ENCODE measurements at places on chromosomes 5 and 9.

DNA sequence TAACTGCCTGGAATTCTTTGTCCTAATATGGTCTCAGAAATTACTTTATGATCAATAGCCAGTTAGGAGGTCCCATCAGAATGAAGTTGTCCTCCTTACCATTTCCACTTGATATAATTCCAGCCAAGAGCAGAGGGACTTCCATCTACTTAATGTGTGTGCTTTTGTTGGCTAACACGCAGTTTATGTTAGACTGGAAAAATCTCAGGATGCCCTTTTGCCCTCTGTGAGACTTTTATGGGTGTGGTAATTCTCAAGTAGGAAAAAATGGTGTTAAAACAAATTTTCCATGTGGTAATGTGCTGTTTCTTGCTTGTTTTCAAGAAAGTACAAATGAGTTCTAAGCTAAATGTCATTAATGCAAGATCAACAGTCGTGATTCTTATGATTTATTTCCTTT is 327.1 kb downstream of the MTRR start:
- no peak for DNase-seq

DNA sequence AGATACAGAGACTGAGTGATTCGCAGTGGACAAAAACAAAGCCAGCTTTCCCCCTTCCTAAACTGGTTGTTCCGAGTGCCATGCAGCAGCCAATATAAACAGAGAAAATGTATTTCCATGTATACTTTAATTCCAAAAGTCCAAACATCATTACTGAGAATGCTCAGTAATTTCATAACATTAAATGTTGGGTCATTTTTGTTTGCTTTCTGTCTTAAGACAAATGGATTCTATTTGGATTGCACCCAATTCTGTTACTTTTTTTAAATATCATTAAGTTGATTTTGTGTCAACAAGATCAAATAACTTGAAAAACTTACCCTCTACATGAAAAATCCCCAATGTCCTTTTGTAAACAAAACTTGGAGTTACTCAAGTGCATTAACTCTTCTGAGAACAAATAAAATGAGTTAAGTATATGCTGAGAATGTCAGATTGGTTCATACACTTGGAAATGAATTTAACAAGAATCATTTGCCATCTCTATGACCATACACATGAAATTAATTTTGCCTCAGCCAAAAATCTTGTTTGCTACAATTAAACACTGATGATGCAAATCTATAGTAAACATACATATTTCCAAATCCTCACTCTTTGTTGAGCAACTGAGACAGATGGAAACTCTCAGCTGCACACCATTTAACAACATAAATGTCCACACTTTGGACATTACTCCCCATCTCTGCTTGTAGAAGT is 19.4 kb downstream of the LURAP1L start:
- no peak for DNase-seq

DNA sequence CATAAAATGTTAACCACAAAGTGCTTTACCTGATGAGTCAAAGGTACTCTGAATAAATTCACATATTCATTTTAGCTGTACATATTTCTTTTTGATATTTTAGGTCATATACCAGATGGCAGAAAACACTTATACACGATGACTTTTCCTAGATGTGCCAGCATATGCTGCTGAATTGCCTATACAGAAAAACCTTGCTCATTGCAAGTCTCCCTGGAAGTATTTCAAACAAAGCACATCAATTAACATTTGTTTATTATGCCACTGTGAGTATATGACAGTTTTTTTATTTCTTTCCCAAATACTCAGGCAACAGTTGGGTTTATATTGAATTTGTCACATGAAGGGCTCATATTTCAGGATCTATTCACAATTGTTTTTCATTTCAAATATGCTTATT is 180.8 kb downstream of the TMEM232 start:
- DNase-seq = no peak

DNA sequence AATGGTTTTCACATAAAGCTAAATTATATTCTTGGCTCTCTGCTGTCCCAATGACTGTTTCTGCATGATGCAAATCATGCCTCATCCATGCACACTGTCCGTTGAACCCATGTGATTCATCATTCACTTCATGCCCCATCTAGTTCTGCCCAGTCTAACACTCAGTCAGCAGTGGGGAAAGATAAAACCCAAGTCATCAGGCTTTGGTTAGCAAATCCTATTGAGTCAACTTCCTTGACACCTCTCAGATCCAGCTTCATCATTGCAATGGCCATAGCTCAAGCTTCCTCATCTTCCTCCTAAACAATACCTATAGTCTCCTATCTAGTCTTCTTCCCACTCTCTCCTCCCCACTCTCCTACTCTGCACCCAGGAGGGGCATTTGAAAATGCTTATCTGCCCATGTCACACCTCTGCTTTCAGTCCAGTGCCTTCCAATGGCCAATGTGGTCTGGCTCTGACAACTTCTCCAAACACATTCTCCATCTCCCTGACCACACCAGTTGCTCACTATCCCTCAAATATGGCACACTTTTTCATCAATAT is 266.0 kb upstream of the TRIM32 start:
- no peak for DNase-seq

- no peak for DNase-seq
Observed at GRCh38 chr5:88808153-88808552, 74.8 kb downstream of the MEF2C start.

- no peak for DNase-seq
Observed at GRCh38 chr9:35605351-35606137, 482 bp downstream of the TESK1 start.

DNA sequence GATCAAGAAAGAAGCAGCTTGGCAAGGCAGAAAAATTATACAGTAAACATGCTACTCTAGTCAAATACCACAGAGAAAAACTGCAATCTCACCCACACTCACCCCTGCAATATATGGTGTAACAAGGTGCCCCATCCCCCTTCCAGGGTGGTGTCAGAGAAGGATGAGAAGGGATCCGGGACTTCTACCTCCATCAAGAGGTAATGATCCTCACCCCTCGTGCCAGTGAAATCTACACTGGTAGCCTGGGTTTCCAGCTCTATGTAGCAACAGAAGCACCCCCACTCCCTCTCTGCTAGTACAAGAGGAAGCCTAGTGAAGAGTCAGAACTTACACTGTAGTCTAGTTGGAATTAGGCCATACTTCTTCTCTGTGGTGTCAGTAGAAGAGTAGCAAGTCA is 18.9 kb downstream of the SLCO4C1 start:
- no peak for DNase-seq

DNA sequence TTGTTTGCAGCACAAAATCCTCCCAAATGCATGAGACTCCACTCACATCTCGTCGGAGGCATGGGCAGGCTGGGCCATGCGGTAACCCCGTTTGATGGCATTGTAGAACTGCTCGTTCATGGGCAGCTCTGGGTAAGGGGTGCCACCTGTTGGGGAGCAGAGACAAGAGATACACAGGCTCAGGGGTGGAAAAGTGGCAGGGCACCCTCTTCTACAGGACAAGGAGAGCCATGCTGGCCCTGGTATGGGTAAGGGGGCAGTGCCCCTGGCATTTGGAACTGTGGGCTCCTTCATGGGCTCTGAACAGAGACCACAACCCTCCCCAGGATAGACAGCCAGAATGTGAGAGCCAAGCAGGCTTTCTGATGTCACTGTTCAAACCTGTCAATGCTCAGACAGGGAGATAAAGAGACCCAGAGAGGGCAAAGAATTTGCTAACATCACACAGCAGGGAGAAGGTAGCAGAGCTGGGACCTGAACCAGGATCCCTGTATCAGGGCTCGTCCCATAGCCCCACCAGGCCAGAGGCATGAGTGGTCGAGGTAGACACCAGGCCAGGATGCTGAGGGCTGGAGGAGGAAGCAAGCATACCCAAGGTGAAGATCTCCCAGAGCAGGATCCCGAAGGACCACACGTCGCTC is 33.2 kb upstream of the CSF1R start:
- DNase-seq = no peak

GRCh38 chr9:113467183-113467582 is 3.7 kb downstream of the RGS3 start:
- DNase-seq = no peak

GRCh38 chr5:165858118-165858517 is 2352.7 kb downstream of the MAT2B start:
- no peak for DNase-seq

DNA sequence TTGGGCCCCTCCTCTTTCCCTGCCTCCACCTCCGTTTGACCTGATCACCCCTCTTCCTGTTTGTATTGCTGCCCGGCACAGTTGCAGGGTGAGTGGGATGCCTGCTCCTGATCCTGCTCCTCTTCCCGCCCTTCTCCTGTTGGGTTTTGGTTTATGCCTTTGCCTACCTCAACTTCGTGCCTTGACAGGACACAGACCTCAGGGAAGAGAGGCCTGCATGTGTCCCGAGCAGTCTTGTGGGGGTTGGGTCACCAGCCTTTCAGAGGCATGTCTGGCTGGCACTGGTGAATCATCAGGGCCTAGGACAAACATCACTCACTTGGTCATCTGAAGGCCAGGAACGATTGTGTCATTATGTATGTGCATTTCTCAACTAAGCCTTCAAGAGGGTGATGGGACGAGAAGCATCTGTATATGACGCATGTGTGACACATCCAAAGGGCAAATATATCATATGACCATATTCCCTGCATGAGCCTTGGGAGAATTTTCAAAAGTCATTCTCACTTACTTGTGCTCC is 56.9 kb downstream of the NPR3 start:
- no peak for DNase-seq

DNA sequence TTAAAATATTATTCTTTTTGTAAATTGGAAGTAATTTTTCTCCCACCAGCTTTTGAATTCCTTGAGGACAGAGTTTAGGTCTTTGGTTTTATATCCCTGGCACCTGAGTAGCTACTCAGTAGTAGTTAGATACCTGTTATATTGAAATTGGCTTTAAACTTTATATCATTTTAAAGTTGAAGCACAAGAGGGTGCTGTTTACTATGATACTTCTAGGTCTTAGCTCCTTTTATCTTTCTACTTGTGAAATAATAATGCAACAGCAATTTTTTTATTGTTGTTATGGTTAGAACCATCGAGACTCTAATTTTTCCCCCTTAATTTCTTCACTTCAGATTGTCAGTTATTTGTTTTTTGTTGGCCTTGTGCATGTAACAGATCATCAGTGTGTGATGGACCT is 46.3 kb downstream of the AP3S1 start:
- DNase-seq = no peak

DNA sequence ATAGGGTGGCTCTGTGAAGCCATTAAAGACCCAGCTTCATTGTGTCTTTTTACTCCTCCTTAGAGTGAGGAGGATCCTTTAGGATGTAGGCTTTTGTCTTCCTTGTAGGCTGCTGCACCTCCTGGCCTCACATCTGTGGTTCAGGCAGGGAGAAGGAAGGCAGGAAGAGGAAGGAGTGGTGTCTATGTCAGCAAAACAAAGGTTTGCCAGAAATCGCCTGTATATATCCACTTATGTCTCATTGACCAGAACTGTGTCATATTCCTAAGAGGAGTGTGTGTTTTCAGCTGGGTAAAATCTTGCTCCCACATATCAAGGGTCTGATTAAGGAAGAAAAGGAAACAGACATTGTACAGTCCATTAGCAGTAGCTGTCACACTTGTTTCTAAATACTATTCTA is 213.8 kb downstream of the ARHGAP26 start:
- no peak for DNase-seq

- DNase-seq = no peak
Observed at GRCh38 chr5:76425146-76425545, 22.1 kb downstream of the IQGAP2 start.

All from activated naive CD8-positive, alpha-beta T cell treated with anti-CD3 and anti-CD28 coated beads, Interleukin-2, amount 50 U/mL, for 16 hours (primary cell).